Lung (tissue), 17 donors: ENCODE measurements at places on chromosomes 11 and 22. TPM values are rescaled to one million over a fixed set of nuclear protein-coding genes. Genes with fewer than 3 reads are reported as not detected.

DNA sequence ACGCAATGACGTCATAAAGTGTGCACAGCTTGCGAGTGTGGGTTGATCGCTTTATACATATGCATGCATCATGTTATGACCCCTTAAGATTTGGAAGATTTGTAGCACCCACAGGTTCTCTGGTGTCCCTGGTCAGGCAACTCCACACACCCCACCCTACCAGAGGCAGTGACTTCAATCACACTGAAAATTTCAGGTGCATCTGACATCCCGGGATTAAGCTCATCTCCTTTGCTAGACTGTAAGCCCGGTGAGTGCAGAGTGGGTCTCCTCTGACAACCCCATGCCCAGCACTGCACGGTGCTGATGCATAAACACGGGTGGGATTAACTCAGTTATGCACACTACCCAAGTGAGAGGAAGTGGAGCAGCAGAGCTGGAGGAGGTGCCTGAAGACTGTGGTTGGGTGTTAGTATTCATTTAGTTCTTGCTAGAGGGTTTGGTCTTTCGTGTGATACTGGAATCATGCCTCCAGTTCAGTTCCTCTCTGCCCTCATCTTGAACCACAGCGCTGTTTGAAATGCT, 6.5 kb downstream of the ARSA start:
- no peak for DNase-seq
- no peaks in the 10 kb centered on the region for H3K27me3 ChIP-seq
- peak overlapping the region; percentile 46 for H3K27ac ChIP-seq
- no peak overlapping the region for H3K4me3 ChIP-seq

Gene TMEM45B
- 11.6 TPM for total RNA-seq

DNA sequence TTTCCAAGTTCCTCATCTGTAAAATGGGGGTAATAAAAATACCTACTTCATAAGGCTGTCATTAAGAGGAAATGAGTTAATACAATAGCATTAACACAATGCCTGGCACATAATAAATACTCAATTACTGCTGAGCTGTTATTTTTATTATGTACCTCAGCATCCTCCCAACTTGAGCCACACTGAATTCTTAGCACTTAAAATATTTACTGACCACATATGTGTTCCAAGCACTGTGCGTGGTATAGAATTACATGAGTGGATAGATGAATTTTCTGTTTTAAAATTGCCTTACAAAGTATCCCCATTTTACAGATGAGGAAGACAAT, 139.0 kb upstream of the TIMP3 start:
- H3K4me1 ChIP-seq, result peaks cover 2% of the 10 kb centered on the region
- H3K4me3 ChIP-seq, result no peak overlapping the region
- no peaks in the 10 kb centered on the region for H3K27me3 ChIP-seq
- H3K27ac ChIP-seq, result no peak overlapping the region
- no peaks in the 10 kb centered on the region for H3K36me3 ChIP-seq

- DNase-seq, result no peak
- no peak overlapping the region for H3K4me3 ChIP-seq
- H3K27me3 ChIP-seq, result no peaks in the 10 kb centered on the region
- H3K27ac ChIP-seq, result no peak overlapping the region
- H3K4me1 ChIP-seq, result peaks cover 11% of the 10 kb centered on the region
These were observed 71.2 kb upstream of the NECTIN1 start for GRCh38 chr11:119800171-119800570.

Gene POU2F3
- total RNA-seq, result 2.6 TPM

DNA sequence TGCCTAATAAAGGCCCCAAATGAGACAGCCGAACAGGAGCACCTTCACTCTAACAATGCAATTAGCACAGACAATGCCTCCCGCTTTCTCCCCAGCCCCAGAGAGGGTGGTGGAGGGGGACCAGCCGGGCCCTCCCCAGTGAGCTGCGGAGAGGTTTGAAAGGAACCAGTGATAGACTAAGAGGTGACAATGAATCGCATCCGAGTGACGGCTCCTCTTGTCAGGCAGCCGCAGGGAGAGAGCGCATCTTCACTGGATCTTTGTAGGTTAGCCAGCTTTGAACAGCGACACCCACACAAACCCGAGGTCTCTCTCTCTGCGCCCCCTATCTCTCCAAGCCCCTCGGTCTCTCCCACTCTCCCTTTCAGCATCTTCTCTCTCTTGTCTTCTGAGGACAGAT, 28.0 kb downstream of the FLRT1 start:
- H3K27ac ChIP-seq, result no peak overlapping the region
- H3K4me3 ChIP-seq, result no peak overlapping the region
- peaks cover 7% of the 10 kb centered on the region for H3K4me1 ChIP-seq
- peaks cover 4% of the 10 kb centered on the region for H3K27me3 ChIP-seq
- no peak for DNase-seq

Gene SCGB1D2
- total RNA-seq, result not detected

Gene SLC22A12
- total RNA-seq, result not detected

- H3K36me3 ChIP-seq, result no peaks in the 10 kb centered on the region
- H3K4me3 ChIP-seq, result no peak overlapping the region
- no peaks in the 10 kb centered on the region for H3K27me3 ChIP-seq
- peak overlapping the region; percentile 90 for H3K27ac ChIP-seq
- DNase-seq, result peak; percentile 70
These were observed 19.4 kb downstream of the TEAD1 start for GRCh38 chr11:12693479-12694182.

Gene TSSK2
- not detected for total RNA-seq

Gene OR51A2
- total RNA-seq, result not detected

- no peak for DNase-seq
- H3K27me3 ChIP-seq, result no peaks in the 10 kb centered on the region
- H3K4me1 ChIP-seq, result no peaks in the 10 kb centered on the region
- H3K36me3 ChIP-seq, result no peaks in the 10 kb centered on the region
These were observed 22.6 kb downstream of the TENM4 start for GRCh38 chr11:79418241-79418640.

DNA sequence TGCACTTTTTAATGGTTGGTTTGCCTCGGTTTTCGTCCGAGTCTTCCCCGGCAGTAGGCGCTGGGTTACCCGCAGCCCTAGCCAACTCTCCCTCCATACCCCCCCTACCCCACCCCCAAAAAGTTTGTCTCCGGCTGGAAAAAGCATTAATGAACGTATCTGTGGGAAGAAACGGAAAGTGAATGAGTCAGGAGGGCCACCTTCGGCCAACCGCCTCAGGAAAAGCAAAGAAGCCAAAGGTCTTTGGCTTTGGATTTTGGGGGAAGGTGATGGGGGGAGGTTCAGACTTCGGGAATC, 508 bp upstream of the FLI1 start:
- H3K36me3 ChIP-seq, result no peaks in the 10 kb centered on the region
- H3K27me3 ChIP-seq, result peaks cover 49% of the 10 kb centered on the region
- H3K4me3 ChIP-seq, result peak overlapping the region; percentile 0

Gene ADAMTS8
- 47.7 TPM for total RNA-seq

Gene PHOX2A
- total RNA-seq, result not detected

Gene ZDHHC5
- total RNA-seq, result 63.2 TPM
